ENCODE measurements at places on chromosomes 6 and 20.

DNA sequence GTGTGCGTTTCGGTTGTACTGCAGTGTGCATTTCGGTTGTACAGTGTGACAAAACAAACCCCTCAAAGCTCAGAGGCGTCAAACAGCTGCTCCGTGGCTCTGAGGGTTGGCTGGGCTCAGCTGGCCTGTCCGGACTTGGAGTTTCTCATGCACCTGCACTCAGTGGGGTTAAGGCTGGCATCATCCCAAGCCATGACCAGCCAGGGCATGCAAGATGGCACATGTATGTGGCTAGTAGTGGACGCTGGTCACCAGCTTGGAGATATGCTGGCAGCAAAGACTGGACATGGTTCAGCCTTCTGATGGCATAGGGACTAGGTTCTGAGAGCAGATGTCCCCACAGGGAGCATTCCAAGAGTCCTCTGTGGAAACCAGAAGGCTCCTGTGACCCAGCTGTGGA lies 187.2 kb downstream of the CDH4 start:
- no peak for ATAC-seq

DNA sequence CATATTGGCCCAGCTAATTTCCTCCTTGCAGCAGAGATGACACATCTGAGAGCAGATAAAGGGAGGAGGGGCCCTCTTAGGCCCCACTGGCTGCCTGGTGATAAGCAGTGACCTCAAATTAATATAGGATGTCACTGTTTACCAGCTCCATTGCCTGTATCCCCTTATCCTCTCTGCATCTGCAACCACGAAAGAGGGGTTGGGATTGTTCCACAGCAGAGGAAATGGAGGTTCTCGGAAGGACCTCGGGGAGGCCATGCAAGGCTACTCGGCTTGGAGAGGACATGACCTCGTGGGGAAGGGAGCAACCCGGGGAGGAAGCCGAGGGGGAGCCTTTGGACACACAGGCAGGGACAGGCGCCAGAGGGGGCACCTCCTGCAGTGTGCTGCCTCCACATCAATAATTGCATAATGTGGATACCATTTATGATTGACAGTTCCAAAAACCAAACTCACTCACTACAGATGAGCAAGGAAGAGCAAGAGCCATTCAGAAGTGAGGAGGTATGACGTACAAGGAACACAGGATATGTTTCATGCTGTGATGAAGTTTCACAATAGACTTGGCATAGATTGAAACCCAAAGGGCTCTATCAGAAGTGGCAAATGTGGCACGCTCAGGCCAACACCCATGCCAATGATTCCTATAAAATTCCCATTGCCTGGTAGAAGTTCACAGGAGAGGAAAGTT lies 177.2 kb upstream of the RNF24 start:
- ATAC-seq, result no peak

GRCh38 chr20:35963878-35964277 lies 4.5 kb upstream of the CNBD2 start:
- no peak for ATAC-seq

DNA sequence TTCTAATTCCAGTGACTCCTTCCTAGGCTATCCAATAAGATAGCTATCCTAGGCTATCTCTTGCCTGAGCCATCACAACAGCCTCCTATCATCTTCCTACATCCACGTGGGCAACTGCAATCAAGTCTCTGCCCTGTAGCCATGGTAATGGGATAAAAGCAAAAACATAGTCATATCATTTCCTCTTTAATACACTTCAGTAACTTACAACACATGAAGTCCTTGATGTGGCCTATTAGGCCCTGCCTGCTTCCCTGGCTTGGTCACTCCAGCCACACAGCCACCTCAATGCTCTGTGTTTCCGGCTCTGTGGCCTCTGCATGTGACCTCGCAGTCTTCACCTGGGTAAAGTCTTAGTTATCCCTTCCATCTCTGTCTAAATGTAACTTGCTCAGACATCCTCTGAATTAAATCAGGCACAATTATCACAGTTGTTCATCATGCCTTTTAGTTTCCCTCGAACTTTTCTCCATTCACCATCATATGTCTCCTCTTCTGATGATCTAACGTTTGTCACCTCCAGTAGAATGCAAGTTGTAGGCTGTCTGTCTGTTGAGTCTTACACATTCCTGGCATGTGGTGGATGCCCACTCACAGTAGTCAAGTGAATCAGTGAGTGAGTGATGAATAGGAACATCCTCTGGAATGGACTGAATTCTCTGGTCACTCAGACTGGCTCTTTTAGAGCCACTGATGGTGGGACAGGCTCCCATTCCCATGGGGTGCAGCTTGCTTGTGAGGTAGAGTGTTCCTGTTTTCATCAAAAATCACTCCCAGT lies 229.4 kb downstream of the TBC1D7 start:
- no peak for ATAC-seq

DNA sequence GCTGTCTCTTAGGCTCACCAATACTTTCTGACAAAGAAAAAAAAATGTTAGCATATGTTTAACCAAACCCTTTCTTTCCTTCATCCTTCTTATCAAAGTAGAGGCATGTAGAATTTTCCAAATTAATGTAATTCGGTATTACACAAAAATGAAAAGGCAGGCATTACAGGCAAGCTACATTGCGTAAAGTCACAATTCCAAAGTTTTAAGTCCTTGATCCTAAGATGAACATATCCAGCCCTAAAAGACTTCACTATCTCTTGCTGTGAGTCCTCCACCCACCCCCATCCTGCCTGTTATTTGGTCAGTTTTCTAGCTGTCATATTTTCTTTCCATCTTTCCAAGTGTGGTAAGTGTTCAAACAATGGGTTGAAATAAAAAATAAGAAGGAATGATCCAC lies 12.1 kb upstream of the TENT5A start:
- no peak for ATAC-seq

DNA sequence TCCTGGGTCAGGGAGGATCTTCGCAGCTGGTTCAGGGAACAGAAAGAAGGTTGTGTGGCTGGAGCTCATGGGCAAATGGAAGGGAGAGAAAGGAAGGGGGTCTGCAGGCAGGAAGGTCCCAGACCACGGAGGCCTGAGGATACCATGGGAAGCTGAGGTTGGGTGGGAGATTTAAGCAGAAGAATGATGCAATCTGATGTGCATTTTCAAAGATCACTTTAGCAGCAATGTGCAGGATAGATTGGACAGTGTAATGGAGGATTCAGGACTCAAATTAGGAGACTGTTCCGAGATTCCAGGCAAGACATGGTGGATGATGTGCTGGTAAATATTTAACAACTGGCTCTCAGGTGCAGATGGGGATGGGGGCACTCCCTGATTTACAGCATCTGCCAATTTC lies 5.8 kb upstream of the RRBP1 start:
- ATAC-seq, result no peak

DNA sequence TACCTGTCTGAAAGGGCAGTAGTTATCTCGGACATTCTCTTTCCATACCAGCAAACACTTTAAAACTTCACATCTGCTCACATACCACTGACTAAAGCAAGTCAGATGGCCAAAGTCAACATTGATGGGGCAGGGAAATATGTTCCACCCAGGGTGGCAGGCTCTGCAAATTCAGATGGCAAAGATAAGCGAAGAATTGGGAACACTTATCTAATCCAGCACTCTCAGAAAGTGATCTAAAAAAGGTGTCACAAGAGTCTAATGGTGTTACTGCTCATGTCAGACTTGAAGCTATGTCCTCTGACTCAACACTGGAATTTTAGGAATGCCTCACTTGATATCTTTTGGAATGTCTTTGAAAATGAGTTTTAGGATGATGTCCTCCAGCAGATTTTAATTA lies 1086.2 kb downstream of the KIF16B start:
- ATAC-seq, result peak; percentile 50

- ATAC-seq, result no peak
Measured at GRCh38 chr6:139686308-139686707, 311.9 kb upstream of the CITED2 start.

GRCh38 chr20:18748987-18749386 lies 64.6 kb upstream of the SCP2D1 start:
- no peak for ATAC-seq

- ATAC-seq, result no peak
Measured at GRCh38 chr6:35058865-35059522, 82.1 kb downstream of the TCP11 start.

DNA sequence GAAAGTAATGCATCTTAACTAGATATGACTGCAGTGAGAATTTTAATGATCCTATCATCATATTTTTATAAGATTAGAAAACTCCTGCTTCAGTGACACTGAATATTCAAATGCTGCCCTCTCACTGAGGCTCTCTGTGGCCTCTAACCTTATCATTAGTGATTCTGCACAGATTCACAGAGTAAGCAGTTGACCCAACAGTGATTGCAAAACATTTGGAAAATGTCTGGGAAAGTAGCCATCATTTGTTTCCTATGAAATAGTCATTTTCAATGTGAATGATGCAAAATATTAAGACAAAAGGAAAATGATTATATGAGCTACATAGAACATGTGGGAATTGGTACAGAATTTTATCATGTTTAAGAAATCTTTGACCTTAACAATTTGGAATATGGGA lies 210.3 kb downstream of the TBX18 start:
- no peak for ATAC-seq

Measured in SK-N-SH treated with all-trans-retinoic acid at 6 μM for 48 hours (cell line).